ENCODE measurements at places on chromosomes 12 and 14.
A peak's percentile ranks its signal among the peaks of the same experiment; 100 is the strongest.

- DNase-seq = no peak
Observed at GRCh38 chr14:94702629-94703028, 67.3 kb downstream of the GSC start.

DNA sequence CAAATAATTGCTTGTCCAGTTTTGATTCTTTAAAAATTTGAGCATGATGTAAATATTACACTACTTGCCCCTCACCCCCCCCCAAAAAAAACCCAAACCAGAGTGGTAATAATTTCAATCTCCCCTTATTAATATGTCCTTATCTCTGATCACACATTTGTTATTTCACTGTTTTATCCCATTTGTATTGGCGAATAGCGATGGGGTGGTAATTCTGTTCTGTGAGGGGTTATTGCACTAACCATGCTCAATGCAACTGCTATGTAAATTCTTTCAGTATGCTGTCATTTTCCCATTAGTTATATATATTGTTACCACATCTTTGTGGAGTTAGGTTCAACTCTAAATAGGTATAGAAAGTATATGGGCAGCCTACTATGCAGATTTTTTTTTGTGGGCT is 1.1 kb downstream of the RIMKLB start:
- no peak for DNase-seq

GRCh38 chr14:71377099-71377498 is 469.8 kb downstream of the PCNX1 start:
- DNase-seq = no peak

DNA sequence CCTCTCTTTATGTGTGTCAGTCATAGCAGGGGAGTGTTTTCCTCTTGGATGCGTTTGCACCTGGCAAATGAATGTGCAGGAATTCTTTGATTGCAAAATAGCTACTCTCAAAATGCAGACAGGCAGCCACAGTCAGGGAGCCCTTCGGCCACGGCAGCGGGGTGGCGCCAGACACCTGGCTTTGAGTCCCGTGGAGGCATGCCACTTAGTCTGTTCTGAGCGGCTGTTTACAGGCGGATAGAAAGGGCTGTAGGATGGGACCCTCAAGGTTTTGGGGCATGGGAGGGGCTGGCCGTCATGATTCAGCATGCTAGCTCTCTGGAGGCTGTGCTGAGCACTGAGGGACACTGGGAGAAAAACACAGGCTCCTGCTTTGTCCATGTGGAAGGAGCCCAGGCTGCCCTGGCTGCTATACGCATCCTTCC is 117.1 kb downstream of the SLC25A47 start:
- DNase-seq = no peak

GRCh38 chr14:58026967-58027366 is 125.0 kb downstream of the ARMH4 start:
- no peak for DNase-seq

GRCh38 chr14:35705636-35706035 is 103.5 kb downstream of the RALGAPA1 start:
- no peak for DNase-seq

DNA sequence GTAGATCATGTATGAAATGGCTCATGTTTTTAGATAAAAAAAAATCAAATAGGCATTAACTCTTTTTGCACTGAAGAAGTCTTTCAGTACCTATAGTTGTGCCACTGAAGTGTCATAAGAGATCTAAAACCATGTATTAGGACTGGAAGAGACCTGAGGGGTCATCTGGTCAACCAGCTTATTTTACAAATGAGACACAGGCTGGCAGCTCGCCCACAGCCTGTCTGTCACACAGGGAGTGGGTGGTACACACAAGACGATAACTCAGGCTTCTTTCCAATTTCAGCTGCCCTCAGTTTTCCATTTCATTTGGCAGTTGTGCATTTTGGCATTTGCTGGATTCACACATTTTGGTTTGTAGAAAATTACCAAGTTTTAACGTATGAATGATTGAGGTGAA is 34.7 kb downstream of the C12orf75 start:
- DNase-seq = no peak

- DNase-seq = no peak
Observed at GRCh38 chr12:120961604-120962531, 16.5 kb upstream of the HNF1A start.

- DNase-seq = no peak
Observed at GRCh38 chr12:69726922-69727321, 11.7 kb upstream of the RAB3IP start.

DNA sequence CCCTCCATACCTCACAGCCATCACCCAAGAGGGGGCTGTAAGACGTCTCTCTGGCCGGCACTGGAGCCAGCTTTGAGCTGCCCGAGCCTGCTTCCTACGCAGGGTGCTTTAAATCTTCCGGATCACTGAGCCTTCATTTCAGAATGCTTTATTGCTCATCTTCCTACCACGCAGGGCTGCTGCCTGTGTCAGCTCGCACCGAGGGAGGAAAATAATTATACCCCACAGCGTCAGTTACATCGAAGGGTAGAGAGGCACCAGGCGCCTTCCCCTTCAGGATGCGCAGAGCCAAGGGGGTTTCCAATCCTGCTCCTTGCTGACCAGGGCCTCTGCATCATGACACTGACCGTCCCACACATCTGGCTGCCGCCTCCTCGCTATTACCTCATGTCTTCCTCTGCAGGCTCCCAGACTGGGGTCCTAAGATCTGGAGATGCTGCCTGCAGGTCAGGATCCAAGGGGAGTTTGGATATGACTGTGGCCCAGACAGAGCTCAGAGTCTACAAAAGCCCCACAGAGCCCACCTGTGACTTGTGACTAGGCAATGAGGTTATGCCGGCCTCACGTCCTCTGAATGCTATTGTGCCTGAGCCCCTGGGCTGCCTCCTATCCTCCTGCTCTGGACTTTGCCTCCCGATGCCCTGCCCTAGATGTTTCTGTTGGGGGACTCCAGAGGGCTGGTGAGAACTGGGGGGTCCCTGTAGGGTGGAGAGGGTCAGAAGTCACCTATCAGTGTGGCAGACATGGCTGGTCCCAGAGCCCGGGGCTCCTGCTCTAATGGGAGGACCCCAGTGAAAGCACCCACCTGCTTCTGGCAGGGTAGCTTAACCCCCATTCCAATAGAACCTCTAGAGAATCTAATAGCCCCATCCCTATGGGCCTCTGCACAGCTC is 220.3 kb upstream of the RTL1 start:
- peak; percentile 2 for DNase-seq

DNA sequence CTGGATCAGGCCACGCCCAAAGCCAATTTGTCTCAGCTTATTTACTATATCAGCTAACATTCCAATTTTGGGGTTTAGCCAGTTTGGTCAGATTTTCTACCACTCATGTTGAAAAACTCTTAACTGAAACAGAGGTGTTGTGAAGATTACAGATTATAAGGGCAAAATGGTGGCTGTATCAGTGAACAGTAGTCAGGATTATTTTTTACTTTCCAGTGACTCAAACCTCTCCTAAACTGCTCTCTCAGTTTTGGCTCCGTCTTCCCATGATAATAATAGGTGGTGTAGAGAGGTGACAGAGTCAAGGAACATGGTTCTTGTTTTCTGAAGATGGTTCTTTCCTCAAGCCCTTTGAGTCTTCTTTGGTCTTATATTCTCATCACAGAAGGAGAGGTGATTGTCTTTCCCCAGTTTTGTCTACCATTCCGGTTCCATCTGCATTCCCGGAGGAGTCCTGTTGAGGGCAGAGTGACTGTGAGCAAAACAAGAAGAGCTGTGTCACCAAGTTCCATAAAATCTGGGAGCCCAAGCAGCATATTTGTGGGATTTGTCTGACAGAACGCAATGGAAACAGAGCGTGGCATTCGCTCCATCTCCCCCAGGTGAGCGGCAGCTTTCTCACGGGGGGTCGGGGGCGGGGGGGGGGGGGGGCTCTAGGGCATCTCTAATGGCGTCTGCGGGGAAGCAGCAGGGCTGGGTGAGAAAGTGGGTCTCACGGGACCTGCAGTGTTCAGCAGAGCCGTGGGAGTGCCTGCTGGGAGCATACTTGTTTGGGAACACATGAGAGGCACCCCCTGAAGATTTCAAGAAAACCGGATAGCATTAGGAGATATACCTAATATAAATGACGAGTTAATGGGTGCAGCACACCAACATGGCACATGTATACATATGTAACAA is 59.1 kb downstream of the TBC1D30 start:
- no peak for DNase-seq

- DNase-seq = no peak
Observed at GRCh38 chr12:108727161-108727560, 4.2 kb downstream of the CORO1C start.

Measured in activated T-helper 2 cell treated with anti-CD3 and anti-CD28 coated beads, Interferon-gamma antibody, Interleukin-2, Interleukin-4, amounts not matched to agents 10 μg/mL and 5 μg/mL and 100 μg/mL, durations not matched to agents 14 hours and 24 hours and 36 hours (primary cell).